CD8-positive, alpha-beta T cell (primary cell): ENCODE measurements at places on chromosomes 4 and X.

DNA sequence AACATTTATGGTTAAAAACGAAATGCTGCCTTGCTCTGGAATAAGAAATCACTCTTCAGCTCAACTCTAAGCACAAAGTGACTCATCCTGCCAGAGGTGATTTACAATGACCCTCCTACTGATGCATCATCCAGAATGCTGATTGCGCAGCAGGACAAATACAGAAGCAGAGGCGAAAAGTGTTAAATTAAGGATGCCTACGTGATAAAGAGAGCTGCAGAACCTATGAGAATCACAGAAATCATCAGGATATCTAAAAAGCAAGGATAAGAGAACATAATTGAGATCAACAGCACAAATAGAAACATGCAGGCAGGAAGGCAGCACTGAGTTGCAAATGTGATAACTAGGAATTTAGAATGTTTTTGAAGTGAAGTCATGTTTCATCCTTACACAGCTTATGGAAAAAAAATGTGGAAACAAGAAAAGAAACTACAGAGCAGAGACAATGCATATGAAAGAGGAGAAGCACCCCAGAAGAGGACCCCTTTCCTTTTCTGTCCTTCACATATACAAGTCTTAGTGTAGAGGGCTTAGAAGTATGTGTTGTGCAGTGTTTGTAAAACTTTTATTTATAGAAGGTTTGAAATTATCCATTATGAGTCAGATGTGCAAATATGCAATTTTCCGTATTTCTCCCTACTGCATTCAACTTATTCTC, 188.4 kb downstream of the SLC7A11 start:
- no peak for DNase-seq

- DNase-seq = no peak
Measured at GRCh38 chr4:37431417-37431743, 186.8 kb downstream of the NWD2 start.

DNA sequence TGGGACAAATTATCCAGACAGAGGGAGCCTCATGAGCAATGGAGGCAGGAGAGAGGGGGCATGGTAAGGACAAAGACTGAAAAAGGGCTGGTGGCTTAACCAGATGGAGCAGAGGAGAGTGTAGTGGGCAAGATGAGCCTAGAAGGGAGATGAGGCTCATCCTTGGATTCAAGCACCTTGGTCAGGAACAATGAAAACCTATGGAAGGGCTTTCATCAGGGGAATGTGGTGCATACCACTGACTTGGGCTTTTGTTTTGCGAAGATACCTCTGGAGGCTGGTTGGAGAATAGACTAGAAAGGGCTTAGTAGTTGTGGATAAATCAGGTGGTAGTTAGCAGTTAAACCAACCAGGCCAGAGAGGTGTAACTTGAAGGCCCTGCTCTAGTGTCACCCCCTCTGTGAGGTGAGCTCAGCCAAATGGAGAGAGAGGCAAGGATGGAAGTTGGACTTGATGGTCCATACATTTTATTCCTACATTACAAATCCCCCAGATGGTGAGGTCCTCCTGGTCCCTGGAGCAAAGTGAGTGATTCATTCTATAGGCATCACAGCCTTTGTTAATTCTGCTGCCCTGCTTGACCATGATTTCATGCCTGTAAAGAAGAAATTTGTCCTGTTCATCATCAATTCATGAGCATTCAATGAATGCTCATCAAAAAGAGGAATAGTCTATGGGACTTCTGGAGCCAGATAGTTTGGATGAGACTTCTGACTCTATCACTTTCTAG, 264.8 kb upstream of the IGFBP7 start:
- DNase-seq = no peak

DNA sequence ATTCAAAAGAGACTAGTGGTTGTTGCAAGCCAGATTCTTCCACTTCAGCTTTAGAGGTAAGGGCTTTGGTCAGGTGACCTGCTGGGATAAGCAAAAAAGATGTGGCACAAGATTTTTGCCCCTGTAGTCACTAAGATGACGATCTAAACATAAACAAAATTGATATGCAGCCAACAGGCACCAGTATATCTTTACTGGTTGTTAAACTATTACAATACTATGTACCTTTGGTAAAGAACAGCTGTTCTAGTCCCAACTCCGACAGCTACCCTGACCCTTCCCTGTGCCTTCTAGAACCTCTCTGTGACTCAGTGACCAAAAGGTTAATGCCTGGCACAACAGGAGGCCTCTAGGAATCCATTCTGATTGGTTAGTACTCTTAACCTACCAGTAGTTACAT, 59.6 kb downstream of the MGST2 start:
- DNase-seq = no peak

DNA sequence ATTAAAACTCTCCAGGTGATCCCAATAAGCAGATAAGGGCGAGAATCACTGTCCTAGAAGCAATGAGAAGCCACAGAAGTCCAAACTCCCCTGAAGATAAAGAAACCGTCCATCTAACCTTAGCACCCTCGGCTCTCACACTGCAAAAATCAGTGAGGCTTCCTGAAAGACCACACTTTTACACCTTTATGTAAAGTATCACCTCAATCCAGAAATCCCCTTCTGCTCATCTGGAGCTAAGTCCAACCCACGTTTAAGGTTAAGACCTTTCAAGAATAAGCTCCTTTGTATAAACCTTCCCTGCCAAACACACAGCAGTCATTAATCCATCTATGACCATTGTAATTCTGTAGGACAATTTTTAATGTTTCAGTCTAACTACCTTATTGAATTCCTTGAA, 41.7 kb downstream of the LIN54 start:
- DNase-seq = no peak
